ENCODE measurements at places on chromosomes 1 and 21.
A peak's percentile ranks its signal among the peaks of the same experiment; 100 is the strongest.

- DNase-seq: no peak
Measured at GRCh38 chr1:202630541-202630940, 79.7 kb downstream of the SYT2 start.

DNA sequence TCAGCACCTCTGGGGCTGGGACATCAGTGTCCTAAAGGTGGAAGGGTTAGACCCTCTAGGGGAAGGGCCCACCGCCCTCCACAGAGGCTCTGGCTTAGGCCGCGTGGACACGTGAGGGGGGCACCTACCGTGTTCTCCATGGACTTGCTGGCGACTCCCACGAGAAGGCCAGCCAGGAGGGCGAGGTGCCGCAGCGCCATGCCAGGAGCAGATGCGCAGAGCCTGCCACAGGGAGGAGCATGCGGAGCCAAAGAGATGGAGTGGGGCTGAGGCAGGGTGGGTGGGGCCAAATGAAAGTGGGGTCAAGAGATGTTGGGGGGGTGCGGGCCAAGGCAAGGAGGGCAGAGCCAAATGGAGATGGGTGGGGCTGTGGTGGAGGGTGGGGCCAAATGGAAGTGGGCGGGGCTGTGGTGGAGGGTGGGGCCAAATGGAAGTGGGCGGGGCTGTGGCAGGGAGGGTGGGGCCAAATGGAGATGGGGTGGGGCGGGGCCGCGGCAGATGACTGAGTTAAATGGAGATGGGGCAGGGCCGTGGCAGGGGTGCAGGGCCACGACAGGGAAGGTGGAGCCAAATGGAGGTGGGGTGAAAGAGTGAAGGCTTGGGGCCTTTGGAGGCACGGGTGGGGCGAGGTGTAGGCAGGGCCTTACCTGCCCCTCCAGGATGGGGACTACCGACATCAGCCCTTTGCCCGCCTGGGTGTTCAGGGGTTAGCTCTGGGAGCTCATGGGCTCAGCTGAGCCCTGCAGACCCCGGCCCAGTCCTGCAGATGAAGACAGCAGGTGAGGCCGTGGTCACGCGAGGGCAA, 17.4 kb upstream of the RNF223 start:
- DNase-seq: no peak

GRCh38 chr1:165988275-165988674, 160.9 kb downstream of the UCK2 start:
- DNase-seq: no peak

DNA sequence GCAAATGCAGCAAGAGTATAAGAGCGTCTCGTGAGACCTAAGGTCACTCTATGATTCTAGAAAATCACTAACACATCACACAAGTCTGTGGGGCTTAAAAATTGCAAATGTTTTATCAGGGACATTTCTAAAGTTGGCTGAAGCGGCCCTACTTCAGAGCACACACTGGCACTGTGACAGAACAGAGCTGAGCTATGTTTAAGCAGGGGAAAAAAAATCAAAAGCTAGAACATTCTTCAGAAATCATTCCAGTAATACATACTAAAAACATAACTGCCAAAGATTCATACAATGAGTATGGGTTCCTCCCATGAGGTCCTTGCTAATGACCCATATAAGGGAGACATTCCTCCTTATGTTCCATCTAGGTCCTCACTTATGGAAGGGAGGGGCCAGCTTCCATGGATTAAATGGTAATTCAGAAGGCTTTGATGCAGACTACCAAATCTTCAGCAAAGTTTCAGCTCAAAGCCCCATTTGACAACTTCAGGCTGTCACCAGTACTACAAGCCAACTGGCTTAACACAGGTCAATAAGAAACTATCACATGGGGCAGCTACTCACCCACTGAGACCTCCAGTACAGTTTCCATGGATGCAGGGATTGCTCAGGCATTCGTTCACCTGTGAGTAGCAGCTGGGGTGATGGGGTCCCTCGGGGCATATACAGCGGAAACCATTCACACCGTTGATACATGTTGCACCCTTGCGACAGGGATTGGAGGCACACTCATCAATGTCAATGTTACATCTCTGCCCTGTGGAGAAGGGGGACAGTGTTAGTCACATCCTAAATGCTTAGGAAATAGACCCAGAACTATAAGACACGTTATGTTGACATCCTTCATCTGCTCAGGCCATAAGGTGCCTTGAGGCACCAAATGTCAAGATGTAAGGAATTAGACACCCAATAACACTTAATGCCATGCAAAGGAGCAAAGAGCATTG, 58.4 kb upstream of the ADAM30 start:
- DNase-seq: no peak

GRCh38 chr1:183612407-183612806, 22.1 kb upstream of the NCF2 start:
- no peak for DNase-seq

GRCh38 chr1:181607524-181607923, 124.2 kb downstream of the CACNA1E start:
- DNase-seq: no peak

DNA sequence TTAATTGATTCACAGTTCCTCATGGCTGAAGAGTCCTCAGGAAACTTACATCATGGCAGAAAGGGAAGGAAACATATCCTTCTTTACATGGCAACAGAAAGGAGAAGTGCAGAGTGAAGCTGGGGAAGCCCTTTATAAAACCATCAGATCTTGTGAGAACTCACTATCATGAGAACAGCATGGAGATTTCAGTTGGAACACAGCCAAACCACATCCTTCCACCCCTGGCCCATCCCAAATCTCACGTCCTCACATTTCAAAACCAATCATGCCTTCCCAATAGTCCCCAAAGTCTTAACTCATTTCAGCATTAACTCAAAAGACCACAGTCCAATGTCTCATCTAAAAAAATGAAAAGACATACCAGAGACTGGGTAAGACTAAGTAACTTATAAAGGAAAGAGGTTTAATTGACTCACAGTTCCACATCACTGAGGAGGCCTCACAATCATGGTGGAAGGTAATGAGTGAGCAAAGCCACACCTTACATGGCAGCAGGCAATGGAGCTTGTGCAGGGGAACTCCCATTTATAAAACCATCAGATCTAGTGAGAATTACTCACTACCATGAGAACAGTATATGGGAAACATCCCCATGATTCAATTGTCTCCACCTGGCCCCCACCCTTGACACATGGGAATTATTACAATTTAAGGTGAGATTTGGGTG, 105.2 kb downstream of the MRPL39 start:
- no peak for DNase-seq

DNA sequence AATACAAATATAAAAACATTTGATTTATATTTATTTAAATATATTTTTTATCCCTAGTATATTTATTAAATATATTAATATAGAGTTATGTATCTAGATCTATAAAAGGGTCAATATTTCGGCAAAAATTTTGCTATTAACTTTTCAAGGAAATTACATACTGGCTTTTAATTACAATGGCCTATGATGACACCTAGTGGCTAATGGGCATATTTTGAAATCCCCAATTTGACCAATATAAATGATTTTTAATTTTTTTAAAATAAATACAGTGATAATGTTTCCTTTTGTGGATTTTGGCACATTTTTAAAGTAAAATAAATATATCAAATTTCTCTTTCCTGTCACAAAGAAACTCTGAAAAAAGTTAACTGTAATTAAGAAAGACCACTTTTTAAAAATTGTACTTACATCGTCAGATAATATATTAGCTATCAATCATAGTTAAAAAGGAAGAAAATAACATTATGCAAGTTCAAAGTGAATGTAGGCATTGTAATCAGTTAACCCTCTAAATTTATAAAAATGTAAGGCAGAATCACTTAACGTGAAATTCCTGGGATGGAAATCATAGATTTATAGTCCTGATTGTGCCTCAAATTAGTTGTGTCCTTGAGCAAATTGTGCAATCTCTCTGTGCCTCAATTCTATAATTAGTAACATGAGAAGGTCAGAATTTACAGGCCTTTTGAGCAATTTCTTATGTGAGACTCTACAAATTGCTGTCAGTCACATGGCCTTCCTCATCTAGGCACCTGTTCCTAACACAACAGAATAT, 25.6 kb upstream of the RGS13 start:
- peak; percentile 44 for DNase-seq

GRCh38 chr1:107267489-107267888, 126.7 kb downstream of the NTNG1 start:
- no peak for DNase-seq

- no peak for DNase-seq
Measured at GRCh38 chr1:9746651-9747050, 77.1 kb downstream of the CLSTN1 start.

DNA sequence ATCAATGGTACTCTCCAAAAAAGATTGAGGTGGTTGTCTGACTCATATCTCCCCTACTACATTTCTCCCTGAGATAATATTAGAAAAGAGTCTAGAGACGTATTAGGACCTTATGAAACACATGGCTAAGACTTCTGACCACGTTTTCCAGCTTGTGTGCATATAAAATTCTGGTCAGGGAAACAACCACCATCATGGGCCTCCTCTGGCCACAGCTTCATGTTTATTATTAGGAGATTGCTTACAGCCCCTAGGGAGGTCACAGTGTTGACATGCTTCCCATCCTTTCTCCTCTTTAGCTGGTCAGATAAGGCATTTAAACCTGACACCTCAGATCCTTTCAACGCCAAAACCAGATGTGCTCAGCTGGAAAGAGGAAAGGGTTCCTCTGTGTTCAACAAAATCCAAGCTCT, 620.2 kb downstream of the PLPP3 start:
- DNase-seq: no peak

DNA sequence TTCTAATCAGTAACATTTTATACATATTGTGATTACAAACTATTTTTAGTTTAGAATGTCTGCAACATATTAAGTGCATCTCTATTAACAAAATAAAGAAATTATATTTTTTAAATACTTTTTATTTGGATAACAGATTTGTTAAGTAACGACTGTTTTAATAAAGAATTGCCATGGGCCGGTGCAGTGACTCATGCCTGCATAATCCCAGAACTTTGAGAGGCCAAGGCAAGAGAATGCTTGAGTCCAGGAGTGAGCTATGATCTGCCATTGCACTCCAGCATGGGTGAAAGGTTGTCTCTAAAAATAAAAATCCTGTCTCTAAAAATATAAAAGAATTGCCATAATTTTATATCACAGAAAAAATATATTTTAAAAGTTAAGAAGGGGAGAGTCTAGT, 4.1 kb downstream of the LRRIQ3 start:
- no peak for DNase-seq

DNA sequence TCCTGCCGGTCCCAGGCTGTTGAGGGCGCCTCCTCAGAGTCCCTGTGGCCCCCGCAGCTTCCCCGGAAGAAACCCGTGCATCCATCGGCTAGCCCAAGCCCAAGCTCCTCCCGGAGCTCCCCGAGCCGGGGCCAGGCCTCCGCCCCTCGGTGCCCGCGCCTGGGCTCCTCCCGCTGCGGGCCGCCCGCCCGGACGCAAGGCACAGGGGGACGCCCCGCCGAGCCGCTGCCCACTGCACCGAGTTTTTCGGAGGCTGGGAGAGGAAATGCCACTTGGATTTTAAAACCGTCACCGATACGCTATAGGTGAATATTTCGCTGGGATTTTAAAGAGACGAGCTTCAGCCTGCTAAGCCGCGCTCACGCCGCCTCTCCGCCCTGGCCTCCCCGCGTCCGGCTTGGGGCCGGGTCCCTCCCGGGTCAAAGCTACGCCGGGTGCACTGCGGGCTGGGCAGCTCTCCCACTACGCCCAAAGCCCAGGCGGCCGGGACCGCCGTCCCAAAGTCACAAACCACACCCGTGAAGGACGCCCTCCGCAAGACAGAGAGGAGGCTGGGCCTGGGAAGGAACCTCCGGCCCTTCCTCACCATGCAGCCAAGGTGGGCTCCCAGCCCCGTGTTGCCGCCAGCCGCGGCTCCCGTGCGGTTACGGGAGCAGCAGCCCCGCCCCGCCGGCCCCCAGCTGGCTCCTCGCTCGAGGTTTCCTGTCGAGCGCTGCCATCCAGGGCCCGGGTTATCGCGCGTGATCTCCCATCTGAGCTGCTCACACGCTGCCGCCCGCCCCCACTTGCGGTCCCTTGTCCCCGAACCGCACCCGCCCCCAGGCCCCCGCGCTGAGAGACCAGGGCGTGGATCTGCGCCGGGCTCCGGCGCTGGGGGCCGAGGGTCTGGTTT, 63.2 kb downstream of the CD247 start:
- DNase-seq: no peak

DNA sequence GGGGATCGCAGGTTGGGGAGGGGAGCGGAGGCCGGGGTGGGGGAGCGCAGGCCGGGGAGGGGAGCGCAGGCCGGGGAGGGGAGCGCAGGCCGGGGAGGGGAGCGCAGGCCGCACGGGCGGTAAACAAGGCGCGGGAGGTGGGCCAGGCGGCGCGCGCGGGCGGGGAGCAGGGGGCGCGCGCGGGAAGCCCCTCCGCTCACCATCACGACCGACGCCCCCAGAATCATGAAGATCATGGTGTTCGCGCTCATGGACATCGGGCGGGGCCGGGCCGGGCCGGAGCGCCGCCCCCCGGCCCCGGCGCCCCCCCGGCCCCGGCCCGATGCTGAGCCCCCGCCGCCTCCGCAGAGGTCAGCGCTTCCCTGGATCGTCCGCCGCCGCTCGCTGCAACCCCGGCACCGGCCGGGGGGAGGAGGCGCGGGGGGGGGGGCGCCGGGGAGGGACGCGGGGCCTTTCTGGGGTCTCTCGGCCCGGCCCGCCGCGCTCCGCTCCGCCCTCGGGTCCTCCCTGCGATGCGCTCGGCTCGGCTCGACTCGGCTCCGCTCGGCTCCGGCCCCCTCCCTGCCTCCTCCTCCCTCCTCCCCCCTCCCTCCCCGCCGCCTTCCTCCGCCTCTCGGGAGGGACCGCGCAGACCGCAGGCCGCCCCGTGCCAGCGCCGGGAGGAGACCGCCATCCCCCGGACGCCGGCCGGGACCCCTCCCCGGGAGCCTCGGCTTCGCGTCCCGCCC, at the start of gene TMEM240:
Gene TMEM240, minus strand, starts transcription at position 535 of the 728 bp plus-strand sequence. Its CDS starts 278 bp downstream, at position 257.
- DNase-seq: no peak

- DNase-seq: peak; percentile 26
Measured at GRCh38 chr1:113769601-113769970, 10.3 kb upstream of the PHTF1 start.

DNA sequence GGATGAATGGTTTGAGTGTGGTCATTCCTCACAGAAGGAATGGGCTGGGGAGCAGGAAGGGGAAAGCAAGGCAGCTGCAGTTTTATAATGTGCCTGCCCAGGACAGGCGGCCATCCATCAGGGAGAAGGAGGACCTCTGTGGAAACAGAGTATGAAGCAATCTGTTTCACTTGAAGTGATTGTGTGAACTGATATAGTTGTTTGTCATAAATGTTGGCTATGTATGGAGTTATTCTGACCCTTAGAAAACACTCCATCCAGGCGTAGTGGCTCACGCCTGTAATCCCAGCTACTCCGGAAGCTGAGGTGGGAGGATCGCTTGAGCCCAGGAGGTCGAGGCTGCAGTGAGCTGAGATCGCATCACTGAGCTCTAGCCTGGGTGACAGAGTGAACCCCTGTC, 46.5 kb downstream of the NENF start:
- no peak for DNase-seq

All from NCI-H446 treated with DMSO at 0.1 percent for 48 hours (cell line).